ENCODE measurements at places on chromosomes 4 and X.

GRCh38 chrX:11557120-11557519, 108.6 kb downstream of the ARHGAP6 start:
- DNase-seq, result no peak

DNA sequence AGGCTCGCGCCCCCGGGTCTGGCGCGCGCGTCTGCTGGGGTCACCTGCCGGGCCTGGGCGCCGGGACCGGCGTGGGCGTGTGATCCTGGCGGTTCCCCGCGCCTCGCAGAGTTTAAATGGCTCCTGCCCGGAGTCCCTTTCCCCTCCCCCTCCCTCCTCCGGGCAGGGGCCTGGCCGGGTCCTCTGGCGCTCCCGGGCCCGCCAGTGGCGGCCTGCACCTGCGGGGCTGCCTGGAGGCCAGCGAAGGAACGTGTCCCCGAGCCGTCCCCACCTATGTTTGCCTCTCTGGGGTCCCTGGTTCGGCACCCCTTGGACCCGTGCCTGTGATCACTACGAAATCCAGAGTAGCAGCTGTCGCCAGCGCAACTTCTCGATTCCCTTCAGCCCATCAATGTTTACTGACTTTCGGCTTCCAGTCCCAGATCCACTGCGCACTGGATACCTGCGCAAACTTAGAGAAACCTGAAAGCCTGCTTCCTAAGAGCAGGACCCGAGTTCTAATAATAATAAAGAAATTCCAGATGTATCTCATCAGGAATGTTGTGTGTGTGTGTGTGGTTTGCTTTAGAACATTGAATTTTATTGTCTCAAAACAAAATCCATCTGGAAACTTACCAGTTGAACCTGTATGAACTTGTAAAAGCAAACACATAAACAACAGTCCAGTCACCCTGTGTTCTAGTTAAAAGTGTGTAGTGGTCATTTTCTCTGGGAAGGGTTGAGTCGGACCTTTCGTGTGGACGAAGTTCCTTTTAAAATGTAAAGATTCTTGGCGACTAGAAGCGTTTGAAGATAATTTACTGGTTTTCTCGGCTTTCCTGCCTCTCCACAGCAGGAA, 788 bp downstream of the SHROOM2 start:
- no peak for DNase-seq

GRCh38 chr4:26863512-26863911, 2.9 kb downstream of the STIM2 start:
- DNase-seq, result no peak

DNA sequence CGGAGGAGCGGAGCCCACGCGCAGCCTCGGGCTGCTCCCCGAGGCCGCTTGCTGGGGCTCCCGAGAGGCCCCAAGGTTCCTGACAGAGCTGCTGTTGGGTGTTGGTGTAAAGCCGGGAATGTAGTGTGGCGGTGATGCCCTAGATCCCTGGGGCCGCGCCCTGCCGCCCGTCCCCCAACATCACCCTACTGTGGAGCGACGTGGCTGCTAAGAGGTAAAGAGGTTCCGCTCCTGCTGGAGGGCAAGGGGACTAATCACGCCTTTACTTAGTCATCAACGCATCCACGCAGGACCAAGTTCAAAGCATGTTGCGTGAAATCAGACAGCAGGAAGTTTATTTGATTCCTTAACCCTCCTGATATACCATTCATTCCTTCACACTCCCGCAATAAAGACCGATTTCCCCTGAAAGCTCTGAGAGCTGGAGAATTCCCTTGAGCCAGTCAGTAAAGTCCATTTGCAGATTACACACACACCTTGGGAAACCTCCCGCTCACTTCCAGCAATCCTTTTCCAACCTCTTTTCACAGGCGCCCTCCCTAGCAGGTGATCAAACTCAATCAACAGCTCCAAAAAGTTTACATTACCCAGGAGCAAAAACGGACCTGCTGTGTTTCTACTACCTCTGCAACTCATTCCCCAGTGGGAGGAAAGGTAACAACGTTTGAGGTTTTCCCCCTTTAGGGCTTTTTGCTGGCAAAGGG, 579 bp upstream of the GABRA2 start:
- no peak for DNase-seq

DNA sequence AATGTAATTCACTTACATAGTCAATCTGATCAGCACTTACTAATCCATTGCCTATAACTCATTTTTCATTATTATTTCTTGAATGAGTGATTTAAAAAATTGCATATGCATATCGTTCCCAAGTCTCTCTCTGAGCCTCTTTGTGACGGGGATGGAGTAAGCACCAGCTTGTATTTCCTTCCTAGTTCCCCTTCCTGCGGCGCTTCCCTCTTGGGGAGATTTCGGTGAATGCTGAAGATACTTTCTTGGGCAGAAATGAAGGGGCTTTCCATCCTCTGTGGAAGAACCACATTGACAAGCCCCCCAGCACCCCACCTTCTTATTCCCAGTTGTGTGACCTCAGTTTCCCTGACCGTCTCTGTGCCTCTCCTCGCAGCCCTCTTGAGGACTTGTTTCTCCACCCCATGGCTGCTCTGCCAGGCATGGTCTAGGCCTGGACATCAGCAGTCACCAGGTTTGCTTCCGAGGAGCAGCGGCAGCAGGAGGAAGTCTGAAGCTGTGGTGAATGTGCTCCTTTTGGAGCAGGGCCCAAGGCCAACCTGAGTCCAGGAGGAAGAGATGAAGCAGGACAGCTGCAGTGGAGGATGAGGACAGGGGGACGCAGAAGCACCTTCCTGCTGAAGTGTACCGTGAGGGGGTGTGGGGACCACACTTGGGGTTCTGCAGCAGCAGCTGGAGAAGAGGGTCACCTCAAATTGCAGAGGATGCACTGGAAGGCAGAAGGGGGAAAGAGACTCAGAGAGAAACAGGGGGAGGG, 124.9 kb downstream of the IRF2 start:
- DNase-seq, result no peak

GRCh38 chr4:95985791-95986550, 146.1 kb downstream of the PDHA2 start:
- DNase-seq, result no peak

- no peak for DNase-seq
Measured at GRCh38 chr4:128633067-128633466, 176.4 kb upstream of the JADE1 start.

DNA sequence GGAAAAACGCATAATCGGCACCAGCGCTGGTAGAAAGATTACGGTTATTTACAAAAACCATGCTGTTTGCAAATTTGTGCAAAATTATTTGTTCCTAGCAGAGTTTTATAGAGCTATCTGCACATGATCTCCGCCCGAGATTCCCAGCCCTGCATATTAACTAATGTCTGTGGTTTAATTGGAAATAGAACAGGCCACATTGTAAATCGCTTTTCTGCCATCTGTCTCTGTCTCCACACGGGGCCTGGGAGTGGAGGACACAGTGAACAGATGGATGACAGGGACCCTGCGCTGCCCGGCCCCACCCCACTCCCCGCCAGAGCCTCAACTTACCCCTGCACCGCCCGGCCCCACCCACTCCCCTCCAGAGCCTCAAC, 126.9 kb downstream of the FAM53A start:
- DNase-seq, result no peak

DNA sequence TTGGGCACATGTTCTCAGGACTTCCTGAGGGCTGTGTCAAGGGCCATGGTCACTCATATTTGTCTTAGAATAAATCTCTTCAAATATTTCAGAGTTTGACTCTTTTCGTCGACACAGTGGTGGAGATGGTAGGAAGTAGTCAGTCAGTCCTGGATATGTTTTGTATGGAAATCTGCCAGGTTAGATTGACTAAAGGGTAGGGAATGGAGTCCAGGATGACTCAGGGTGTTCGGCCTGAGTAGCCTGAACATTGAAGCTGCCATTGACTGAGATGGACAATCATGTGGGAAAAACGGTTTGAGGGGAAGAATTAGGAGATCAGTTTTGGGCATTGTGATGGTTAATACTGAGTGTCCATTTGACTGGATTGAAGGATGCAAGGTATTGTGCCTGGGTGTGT, 177.1 kb upstream of the CENPE start:
- DNase-seq, result no peak

DNA sequence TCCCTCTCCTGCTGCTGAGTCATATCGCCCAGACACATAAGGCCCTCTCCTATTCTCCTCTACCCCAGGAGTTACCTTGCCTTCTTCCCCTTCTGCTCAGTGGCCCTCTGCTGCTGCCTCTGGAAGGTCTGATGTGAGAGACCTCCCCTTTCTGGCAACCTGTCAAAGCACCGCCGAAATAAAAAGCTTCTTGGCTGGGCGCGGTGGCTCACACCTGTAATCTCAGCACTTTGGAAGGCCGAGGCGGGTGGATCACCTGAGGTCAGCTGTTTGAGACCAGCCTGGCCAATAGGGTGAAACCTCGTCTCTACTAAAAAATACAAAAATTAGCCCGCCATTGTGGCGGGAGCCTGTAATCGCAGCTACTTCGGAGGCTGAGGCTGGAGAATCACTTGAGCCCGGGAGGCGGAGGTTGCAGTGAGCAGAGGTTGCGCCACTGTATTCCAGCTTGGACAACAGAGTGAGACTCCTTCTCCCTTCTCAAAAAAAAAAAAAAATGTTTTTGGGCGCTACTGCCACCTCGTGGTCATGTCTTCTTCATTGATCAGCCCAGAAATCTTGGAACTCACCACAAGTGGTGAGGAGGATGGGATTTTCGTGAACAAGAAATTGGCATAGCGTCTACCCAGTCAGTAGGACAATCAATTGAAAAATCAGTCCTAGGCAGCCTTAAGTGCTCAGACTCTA, 8.6 kb upstream of the ZXDA start:
- no peak for DNase-seq

GRCh38 chr4:17854036-17854435, 43.3 kb downstream of the NCAPG start:
- DNase-seq, result no peak

- DNase-seq, result no peak
Measured at GRCh38 chr4:40216622-40217366, 20.0 kb downstream of the RHOH start.
